Aortic smooth muscle cell (primary cell): ENCODE measurements at places on chromosomes 1 and 21. TPM values are rescaled to one million over a fixed set of nuclear protein-coding genes. Genes with fewer than 3 reads are reported as not detected.

CD247 gene
- total RNA-seq: 0.26 TPM in 1 of 2 replicates, not detected in the other

NENF gene
- total RNA-seq: 61.1 and 63.1 TPM in 2 replicates

ZRANB2 gene
- total RNA-seq: 36.1 and 38.1 TPM in 2 replicates

LAMTOR5 gene
- total RNA-seq: 43.9 and 67.9 TPM in 2 replicates

MTF1 gene
- total RNA-seq: 2.5 and 3.4 TPM in 2 replicates

LCE5A gene
- not detected in 2 replicates for total RNA-seq

DENND4B gene
- total RNA-seq: 12.4 and 13.9 TPM in 2 replicates
